NT2/D1 (cell line): ENCODE measurements at places on chromosomes 1 and 21.

DNA sequence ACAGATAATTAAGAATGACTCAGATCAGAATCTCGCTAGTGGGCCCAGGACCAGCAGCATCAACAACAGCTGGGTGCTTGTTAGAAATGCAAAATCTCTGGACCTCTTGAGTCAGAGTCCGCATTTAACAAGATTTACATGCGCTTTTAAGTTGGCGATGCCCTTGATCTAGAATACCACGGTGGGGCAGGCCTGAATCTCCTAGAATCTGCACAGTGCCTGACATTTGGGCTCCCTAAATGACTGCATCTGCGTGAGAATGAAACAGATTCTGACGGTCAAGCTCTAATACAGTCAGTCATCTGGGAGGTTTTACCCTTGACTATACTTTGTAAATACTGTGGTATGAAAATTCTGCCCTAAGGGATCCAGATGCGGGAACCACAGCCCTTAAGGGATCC, 17.2 kb upstream of the RAB29 start:
- no peak for DNase-seq

DNA sequence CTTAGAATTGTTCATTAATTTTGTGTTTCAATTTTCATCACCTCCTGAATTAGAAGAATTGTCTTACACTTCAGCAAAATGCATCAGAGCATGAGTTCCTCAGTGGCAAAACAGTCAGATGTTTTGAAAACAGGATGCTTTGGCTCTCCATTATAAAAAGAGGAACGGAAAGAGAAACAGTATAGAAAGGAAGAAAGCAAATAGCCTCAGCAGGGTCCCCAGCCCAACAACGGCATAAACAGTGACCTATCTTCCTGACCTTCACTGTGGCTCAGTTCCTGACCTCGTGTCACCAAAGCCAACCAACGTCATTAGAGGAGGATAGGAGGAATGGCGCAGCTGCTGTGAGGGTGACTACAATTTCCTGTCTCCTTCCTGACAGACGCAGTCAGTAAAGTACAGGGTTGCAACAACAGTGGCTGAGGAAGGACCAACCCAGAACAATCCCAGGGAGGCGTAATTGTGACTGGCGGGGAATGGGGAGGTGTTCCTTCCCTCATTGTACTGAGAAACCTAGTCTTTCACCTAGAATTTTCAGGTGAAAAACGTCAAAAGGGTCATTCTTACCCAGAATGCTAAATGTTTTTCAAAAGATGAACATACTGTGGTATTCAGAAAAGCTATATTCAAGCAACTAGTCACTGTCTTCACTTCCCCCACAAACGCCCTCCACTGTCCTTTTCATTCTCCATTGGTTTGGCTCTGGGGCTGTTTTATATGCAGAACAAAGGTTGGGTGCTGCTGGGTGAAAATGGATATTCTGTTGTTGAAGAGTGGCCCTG, 197.9 kb upstream of the SGIP1 start:
- DNase-seq = no peak

GRCh38 chr1:1013922-1014648, 788 bp downstream of the ISG15 start:
- DNase-seq = no peak

DNA sequence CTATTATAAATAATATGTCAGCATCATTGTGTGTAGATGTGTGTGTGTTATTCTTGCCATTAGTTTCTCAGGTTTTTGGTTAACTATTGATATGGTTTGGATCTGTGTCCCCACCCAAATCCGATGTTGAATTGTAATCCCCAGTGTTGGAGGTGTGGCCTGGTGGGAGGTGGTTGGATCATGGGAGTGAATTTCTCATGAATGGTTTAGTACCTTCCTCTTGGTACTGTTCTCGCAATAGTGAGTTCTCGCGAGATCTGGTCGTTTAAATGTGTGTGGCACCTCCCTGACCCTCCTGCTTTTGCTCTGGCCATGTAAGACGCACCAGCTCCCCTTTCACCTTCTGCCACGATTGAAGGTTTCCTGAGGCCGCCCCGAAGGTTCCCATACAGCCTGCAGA, 9.6 kb upstream of the POFUT2 start:
- no peak for DNase-seq

DNA sequence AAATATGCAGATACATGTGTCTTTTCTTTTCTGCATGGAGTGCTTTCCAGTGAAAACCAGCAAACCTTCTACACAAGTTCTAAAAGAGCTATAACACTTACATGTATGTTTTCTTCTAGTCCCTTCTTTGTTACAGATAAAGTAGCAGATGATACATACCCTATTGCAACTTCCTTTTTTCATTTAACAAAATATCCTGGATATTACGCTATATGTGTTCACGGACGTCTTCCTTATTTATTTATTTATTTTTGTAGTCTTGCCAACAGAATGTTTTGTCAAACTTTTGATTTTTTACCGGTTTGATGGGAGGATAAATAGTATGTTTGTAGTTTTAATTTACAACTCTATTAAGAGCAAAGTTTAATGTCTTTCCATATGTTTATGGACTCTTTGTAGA, 5.2 kb upstream of the GALNT2 start:
- DNase-seq = no peak

DNA sequence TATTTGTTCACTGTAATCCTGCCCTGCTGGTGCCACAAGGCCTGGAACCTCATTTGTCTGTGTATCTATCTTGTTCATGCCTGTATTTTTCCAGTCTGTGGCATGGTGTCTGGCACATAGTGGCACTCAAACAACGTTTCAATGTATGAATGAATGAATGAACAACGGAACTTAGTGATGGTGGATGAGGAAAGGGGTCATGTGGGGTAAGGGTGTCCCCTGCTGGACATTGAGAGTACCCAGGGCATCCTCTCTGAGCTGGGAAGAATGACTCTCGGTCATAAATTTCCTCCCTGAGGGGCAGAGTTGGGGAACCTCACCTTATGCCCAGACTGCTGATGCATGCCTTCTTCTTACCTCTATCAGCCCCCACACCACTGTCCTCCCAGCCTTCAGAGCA, 18.9 kb upstream of the ZNF683 start:
- DNase-seq = peak; percentile 57

- DNase-seq = peak; percentile 40
Observed at GRCh38 chr1:23483321-23484252, at the start of gene ASAP3. Gene ASAP3 (minus strand): TSS chr1:23484179. CDS start chr1:23484133, 46 bp downstream.

DNA sequence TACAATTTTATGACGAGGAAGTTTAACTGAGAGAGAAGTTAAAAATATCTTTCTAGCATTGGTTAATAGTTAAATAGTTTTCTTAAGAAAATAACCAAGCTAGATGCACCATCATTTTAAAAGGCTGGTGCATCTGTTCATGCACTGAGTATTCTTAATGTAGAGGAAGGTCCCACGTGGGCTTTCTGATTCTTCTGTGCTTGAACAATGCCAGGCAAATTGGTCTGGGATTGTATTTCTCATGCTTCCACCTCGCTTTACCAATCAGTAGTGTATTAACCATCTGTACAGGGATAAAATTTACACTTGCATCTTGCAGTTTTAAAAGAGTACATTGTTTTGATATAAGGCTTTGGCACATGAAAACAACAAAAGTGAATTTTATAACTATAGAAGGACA, 47.4 kb upstream of the MTF2 start:
- DNase-seq = no peak

GRCh38 chr1:236072001-236072400, 7.1 kb upstream of the NID1 start:
- no peak for DNase-seq

DNA sequence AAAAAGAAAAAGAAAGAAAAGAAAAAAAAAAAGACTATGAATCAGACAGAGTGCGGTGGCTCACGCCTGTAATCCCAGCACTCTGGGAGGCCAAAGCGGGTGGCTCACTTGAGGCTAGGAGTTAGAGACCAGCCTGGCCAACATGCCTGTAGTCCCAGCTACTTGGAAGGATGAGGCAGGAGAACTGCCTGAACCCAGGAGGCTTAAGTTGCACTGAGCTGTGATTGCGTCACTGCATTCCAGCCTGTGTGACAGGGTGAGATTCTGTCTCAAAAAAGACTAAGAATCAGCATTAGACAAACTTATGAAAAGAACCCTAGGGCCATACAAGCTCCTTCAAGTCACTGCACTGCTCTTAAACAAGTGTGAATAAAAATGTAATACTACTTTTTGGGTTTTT, 16.9 kb downstream of the PSMB4 start:
- DNase-seq = no peak

- DNase-seq = no peak
Observed at GRCh38 chr1:86450847-86451246, 17.9 kb upstream of the CLCA1 start.

DNA sequence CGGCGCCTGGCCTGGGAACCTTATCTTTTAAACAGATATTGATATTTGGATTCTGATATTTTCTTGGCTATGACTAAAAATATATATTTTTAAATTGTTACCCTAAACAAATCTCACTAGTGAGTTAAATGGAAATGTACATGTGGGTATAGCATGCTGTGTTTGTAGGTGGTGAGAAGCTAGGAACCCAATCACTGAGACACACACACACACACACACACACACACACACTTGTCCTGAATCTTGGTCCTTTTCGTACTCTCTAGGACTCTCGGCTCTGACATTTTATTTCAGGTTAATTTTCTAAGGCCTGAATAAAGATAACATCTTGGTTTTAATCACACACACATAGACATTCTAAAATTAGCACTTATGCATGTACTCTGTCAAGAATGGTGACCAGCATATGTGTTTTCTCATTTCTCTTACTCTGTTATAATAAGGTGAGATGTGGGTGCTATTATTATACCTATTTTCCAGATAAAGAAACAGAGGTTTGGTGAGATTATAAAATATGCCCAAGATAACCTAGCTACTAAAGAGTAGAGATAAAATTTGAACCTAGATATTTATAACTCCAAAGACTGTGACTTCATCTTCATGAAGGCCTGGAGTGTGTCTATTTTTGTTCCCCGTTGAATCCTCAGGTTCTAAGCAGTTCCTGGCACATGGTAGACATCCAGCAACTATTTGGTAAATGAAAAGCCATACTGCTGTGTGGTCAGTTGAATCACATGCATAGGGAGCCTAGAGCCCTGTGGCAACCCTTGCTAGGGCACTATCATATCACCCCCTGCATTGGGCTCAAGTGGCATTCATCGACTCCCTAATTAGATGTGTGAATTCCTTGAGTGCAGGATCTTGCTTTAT, 85.0 kb upstream of the RAB3GAP2 start:
- DNase-seq = no peak

DNA sequence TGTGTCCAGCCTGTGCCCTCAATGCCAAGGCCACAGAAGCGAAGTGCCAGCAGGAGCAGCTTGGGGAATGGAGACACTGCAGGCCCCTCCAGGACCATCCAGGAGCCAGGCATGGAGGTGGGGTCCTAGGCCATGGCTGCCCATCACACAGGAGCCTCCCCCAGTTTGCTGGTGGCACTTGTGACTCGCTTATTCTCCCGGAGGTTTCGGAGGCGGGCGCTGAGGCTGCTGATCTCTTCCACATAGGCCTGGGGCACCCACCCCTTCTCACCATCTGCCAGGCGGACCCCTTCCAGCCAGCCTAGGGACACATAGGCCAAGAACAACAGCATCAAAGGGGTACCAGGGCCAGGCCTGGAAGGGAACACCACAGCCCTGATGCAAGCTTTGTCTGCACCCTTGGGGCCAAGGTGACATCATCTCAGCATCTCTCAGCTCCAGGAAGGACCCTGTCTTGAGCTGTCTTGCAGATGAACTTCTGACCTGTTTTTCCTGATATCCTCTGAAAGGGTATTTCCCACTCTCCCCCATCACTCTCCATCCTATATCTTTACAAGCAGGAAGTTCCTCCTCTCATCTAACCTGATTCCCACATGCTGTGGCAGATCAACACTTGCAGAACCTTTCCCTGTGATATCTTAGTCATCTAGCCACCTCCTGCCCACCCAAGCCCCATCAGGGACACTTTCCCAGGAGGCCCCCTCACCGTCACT, 13.9 kb downstream of the ARHGEF19 start:
- no peak for DNase-seq

DNA sequence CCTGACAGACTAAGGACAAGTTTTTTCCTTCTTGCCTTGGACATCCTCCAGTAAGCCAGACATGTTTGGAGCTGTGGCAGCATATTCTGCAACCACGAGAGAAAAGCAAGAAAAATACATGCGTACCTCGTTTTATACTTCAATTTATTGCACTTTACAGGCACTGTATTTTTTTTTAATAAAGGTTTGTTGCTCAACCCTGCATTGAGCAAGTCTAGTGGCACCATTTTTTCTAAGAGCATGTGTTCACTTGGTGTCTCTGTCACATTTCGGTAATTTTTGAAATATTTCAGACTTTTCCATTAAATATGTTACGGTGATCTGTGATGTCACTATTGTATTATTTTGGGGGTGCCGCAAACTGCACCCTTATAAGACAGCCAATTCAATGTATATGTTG, 2.1 kb upstream of the SSX2IP start:
- no peak for DNase-seq

DNA sequence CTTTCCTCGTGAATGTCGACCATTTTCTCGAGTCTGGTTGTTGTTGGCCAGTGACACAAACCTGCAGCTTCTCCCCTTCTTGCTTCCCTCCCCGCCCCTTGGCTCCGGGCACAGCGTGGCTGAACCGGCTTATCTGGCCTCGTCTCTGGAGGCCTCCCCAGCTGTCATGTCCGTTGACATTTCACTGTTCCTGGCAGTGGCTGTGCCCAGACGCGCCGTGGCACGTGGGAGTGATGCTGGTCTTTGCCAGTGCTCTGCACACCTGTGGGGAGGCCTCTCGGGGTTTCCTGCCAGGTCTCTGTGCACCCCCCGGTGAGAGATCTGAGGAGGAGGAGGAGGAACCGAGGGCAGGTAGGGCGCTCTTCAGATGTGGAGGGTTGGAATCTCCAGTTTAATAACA, 23.7 kb downstream of the SKI start:
- DNase-seq = no peak

- no peak for DNase-seq
Observed at GRCh38 chr1:39086865-39087409, 60.8 kb downstream of the NDUFS5 start.

GRCh38 chr1:10606064-10606463, 131.3 kb downstream of the PEX14 start:
- no peak for DNase-seq

DNA sequence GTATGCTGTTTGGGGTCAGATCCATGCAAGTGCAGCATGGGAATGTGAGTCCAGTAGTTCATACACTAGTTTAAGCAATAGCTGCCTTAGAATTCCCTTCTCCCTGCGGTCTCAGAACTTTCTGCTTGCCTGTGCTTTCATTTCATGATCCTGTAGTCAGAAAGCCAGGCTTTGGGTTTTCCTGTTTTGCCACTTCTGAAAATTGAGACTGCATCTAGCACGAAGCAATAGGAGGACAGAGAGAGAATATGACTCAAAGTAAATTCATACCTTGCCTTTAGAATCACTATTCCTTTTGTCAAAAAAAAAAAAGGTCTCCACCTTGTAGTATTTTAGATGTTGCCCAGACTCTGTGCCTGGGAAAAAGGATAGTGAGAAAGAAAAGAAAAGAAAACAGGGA, 161.2 kb upstream of the SNX7 start:
- DNase-seq = no peak

DNA sequence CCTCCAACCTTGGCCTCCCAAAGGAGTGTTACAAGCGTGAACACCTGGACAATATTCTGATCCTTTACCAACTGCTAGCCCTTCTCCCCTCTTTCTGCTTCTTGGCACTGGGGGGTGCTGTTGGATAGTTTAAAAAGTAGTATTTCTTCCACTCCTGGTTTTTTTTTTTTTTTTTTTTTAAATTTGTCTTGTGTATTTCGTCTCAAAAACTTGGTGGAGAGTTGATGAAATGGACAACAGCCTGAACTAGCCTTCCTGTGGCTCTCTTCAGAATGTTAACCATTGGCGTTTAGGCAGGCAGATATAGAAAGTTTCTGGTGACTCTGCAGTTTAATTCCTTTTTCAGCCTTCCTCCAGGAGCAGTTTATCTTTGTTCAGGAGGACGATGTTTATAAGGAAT, 69.7 kb upstream of the USP24 start:
- no peak for DNase-seq
